ENCODE measurements at places on chromosomes 13 and 19.

- DNase-seq = no peak
Measured at GRCh38 chr19:35059006-35059798, 17.7 kb downstream of the HPN start.

DNA sequence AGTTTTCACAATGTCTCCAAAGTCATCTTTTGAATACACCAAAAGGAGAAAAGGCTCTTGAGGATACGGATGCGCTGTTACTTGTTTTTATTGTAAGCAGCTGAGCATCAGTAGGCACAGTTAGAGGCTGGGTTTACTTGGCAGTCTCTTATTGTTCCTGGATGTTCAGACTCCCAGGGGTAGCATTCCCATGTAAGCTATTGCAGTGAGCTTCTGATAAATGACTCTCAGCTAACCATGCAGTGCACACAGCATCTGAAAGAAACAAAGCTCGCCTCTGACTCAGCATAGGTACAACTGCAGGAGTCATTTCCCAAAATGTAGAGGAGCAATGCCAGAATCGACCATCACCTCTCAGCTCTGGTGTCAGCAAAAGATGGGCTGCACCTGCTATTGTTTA lies 84.8 kb downstream of the DCT start:
- DNase-seq = no peak

DNA sequence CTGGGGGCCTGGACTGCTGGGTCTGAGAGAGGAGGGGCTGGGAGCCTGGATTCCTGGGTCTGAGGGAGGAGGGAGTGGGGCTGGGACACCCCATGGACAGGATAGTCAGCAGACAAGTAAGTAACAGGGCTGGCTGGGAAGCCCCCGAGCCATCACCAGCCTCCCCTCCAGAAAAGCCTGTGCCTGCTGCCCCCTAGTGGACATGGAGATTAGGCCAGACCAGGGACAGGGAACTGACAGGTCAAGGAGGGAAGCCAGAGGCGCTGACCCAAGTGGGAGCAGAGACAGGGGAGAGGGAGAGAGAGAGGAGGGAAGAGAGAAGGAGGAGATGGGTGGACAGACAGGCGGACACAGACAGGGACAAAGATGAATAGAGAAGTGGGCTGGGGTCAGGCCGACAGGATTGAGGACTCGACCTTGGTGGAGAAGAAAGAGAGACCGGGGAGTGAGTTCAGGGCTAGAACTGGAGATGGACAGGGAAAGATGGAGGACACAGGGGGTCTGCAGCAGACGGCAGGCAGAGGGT lies 6.7 kb upstream of the ERFL start:
- peak; percentile 72 for DNase-seq

GRCh38 chr19:3161453-3161852 lies 17.1 kb upstream of the S1PR4 start:
- DNase-seq = no peak
